Esophagus squamous epithelium (tissue), 5 donors: ENCODE measurements at places on chromosomes 11 and 22.

DNA sequence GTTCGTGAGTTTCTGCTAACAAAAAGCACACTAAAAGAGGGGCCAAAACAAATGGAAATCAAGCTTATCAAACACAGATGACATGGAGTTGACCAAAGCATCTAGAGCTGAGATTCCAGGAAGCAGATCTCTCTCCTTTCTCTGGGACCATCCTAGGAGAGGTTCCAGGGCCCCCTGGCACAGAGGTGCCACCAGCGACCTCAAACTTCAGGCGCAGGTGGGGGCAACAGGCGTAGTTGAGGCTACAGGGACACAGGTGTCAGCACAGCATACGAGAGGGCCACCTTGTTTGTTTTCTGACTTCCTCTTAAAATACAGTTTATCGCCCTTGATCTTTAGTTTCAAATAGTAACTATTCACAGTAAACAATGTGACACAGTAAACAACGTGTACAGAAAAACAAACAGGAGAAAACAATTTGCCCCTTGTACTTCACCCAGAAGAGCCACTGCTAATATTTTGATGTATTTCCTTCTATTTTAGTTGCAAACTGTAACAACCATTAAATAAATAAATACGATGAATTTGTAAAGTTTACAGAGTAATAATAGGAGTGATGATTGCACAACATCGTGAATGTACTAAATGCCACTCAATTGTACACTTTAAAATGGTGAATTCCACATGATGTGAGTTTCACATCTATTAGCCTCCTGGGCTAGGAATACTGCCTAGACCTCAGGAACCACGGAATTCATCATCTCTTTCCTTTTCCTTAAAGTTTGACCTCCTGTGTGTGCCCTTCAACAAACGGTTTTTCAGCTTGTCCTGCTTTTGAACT is 52.2 kb downstream of the IGLL5 start:
- DNase-seq: no peak

DNA sequence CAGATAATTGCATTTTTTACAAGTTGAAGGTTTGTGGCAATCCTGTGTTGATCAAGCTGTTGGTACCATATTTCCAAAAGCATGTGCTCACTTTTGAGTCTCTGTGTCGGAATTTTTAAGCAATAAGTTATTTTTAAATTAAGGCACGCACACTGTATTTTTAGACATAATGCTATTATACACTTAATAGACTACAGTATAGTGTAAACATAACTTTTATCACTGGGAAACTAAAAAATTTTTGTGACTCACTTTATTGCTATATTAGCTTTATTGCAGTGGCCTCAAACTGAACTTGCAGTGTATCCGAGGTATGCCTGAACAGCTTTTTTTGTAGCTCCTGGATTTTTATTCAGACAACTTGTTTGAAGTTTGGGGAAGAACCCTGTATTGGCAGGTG is 31.3 kb upstream of the RRM1 start:
- no peak for DNase-seq

- no peak for DNase-seq
These were observed 154.4 kb upstream of the FAT3 start for GRCh38 chr11:92070026-92070889.

GRCh38 chr11:110219006-110219785 is 77.2 kb downstream of the RDX start:
- no peak for DNase-seq

DNA sequence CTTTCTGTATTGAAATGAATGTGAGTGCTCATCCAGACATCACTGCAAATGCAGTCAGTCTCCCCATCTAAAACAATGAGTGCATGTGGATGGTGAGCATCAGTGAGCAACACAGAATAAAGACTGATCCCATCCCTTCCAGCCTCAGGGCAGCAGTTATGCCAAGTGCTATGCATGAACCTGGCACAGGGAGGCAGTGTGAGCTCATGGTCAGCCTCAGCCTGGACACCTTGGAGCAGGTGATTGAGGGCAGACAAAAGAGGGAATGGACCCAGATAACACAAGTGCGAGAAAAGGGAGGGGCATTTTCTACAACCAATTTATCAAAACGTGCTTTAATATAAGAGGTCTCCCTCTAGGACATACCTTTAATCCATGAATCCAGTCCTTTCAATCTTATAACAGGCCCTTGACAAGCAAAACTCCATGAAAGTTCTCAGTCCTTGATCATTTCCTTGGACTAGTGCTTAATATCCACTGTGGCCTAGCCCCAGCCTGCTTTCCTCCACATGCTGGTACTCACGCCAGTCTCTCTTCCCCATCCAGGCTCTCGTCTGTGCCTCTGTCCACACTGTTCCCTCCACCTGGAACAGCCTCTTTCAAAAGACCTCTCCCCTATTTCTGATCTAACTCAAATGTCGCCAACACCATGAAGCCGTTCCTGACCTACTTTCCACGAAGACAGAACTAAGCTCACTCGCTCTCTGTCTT is 50.5 kb upstream of the LRRC55 start:
- DNase-seq: no peak
